Stromal cell of bone marrow (primary cell): ENCODE measurements at places on chromosomes 16 and 17.

GRCh38 chr17:51853857-51854256, 304.7 kb downstream of the CA10 start:
- no peak for DNase-seq

DNA sequence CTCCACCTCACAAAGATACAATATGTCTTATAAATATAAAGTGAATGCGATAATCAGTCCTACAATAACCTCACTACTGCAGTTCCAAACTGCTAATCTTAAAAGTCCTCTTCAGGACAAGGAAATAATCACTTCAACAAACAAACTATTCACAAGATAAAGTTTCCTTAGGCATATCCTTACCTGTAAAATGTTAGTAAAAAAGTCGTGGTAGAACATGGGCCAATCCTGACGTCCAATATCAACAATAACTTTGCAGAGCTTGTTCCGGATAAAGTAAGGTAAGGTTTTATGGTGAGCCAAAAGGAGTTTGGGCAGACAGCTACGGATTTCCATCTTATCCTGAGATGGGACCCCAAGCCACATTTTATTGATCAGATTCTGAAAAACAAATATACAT, 36.0 kb downstream of the XPO6 start:
- DNase-seq, result no peak

DNA sequence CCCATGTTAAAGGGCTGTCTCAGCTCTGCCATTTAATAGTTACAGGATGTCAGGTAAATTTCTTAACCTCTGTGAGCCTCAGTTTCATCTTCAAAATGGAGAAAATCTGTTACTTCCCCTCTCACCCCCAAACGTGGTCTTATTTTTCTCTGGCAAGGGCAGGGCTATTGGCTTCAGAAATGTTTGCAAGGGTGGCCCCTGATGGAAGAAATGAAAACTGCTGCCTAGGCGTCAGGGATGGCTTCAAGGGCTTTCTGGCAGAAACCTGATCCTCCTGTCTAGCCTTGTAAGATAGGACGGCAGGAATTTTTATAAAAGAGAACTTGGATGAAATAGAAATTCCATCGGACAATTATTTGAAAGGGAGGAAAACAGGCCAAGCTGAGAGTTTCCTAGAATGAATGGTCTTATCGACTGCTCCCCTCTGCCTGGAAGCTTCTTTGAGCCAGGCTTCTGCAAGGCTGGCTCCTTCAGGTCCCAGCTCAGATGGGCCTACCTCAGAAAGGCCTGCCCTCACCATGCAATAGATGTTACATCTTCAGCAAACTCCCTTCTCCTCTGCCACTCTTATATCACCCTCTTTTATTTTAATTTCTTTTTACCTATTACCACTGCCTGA, 43.0 kb upstream of the TANGO6 start:
- peak; percentile 70 for DNase-seq

- no peak for DNase-seq
These were observed 66.6 kb upstream of the LHX1 start for GRCh38 chr17:36870720-36870999.

DNA sequence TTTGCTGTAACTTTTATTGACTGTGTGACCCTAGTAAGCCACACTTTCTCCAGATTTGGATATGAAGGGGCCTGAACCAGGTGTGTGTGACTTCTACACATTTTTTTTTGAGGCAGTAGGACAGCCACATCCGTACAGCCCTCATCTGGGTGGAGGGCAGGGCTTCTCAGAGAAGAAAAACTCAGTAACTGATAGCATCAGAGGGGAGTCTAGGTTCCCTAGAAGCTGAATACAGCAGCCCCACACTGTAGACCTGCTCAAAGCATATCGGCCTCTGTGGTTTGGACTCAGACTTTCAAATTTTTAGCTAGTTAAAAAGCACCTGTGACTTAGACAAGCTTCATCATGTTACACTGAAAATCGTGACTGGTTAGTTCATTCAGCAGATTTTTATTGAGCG, 10.8 kb downstream of the PRSS54 start:
- no peak for DNase-seq

DNA sequence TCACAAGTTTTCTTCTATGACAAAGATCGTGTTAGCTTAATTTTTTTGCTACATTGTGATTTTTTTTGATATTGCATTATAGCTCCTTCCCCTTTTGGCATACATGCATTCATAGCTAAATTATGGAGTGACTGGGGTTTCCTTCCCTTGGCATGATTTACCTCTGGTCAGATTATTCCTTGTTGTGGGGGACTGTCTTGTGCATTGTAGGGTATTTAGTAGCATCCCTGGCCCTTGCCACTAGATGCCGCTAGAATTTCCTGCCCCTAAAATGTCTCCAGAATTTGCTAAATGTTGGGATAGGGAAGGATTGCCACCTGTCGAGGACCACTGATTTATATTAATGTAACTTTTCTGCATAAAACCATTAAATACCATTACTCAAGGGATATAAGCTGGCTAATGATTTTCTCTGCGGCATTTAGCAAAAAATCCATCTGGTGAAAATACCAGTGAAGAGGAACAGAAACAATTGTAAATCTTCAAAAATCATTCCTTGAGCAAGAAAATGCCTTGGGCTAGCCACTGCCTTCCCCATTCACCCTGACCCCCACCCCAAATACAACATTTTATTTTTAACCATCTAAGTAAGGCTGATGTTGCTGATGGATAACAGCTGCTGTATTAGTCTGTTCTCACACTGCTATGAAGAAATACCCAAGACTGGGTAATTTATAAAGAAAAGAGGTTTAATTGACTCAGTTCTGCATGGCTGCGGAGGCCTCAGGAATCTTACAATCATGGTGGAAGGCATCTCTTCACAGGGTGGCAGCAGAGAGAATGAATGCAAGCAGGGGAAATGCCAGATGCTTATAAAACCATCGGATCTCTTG, 195.2 kb downstream of the MAP2K6 start:
- DNase-seq, result peak; percentile 25

DNA sequence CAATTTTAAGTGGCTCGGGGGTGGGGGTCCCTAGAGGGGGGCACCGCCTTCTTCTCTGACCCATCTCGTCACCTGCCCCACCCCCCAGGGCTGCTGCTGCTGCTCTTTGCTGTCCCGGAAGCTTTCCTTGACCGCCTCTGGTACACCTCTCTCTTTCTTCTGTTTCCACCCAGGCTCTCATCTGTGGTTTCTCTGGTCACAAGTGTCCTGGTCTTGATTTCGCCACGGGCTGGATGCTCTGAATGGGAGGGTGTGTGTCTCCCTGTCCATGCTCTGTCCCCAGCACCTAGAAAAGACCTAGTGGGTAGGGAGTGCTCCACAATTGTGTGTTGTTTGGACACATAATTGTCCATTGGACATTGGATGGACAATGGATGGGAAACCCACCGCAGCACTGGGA, 134.7 kb upstream of the CIBAR2 start:
- DNase-seq, result no peak

DNA sequence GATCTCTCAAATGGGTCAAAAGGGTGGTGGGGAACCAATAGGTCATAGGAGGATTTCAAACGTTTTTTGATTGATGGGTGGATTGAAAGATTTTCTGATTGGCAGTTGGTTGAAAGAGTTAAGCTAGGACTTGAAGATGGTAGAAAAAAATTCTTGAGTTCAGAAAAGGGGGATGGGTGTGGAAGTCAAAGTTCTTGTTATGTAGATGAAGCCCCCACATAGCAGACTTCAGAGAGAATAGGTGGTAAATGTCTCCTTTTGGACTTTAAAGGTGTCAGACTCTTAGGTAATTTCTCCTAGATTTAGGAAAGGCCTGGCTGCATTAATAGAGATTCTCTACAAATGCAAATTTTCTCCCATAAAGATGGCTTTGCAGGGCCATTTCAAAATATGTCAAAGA, 163.3 kb downstream of the HS3ST4 start:
- no peak for DNase-seq

- DNase-seq, result no peak
These were observed 22.9 kb upstream of the LITAF start for GRCh38 chr16:11609474-11610120.

- peak; percentile 77 for DNase-seq
These were observed 830 bp downstream of the SPHK1 start for GRCh38 chr17:76384987-76385891.

GRCh38 chr16:77430360-77430759, 4.5 kb downstream of the ADAMTS18 start:
- DNase-seq, result no peak

DNA sequence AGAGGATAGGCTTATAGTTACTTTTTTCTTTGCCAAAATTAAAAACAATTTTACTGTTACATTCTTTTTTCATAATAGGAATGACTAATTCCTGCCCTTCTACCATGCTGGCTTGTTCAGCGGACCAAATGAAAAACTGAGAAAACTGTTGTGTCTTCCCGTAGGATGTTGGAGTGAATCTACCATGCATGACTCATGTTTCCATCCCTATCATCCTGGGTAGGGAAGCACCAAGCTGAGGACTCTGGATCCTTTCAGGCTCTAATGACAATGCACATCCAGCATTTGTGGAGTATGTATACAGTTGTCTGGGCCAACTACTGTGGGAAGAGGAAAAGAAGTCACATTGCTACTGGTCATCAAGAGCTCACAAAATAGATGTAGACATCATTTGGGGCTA, 41.1 kb upstream of the DHX8 start:
- DNase-seq, result peak; percentile 85
